ENCODE measurements at places on chromosomes 16 and 17. TPM values are rescaled to one million over a fixed set of nuclear protein-coding genes. Genes with fewer than 3 reads are reported as not detected.

Gene HOXB2
- total RNA-seq = 19.1 TPM

DNA sequence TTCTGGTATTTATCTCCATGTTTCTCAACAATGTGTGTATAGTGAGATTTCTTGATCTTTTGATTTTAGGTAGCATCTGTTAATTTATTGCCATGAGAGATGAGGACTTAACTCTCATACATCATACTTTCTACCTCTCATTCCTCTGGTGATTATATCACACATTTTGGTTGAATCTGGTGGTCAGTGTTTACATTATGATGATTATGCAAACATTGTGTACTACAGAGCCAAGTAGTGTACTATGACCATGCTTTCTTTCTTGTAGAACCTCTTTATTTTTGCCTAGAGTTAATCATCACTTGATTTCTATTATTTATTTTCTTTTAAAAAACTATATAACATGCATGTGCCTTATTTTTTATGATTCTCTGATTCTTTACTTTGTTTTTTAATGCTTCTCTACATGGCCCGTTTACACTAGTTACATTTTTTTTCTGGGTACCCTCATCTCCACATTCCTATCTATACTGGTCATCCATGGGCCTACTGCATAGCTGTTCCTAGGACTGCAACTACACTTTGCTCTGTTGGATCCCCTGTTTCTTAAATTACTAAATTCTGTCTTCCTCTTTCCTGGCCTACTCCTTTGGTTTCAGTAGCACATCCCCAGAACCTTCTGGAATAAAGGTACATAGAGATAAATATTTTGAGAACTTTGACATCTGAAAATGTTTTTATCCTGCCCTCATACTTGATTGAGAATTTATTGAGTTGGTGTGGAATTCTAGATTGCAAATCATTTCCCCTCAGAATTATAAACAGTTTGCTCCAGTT lies 63.0 kb upstream of the LRRC37A3 start:
- peaks cover 35% of the 10 kb centered on the region for H3K4me1 ChIP-seq
- no peak overlapping the region for H3K27ac ChIP-seq
- no peak overlapping the region for H3K4me3 ChIP-seq
- no peaks in the 10 kb centered on the region for H3K36me3 ChIP-seq

Gene HOXB1
- not detected for total RNA-seq

DNA sequence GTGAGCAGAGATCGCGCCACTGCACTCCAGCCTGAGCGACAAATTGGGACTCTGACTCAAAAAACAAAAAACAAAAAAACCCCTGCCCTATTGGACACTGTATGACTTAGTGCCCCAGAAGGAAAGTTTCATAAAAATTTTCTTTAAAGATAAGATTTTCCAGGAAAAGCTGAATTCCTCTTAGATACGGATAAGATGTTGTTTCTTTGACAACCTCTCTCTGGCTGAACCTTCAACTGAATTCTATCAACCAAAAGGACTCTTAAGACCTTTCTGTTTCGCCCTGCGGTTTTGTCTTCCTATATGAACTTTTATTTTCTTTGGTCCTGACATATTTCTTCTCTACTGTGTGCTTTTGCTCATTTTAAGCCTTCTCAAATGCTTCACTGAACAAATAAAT lies 35.8 kb downstream of the CPPED1 start:
- H3K27me3 ChIP-seq = no peaks in the 10 kb centered on the region
- H3K4me3 ChIP-seq = no peak overlapping the region
- H3K27ac ChIP-seq = no peak overlapping the region
- no peaks in the 10 kb centered on the region for H3K4me1 ChIP-seq

Gene FBXW10B
- 8.2 TPM for total RNA-seq

DNA sequence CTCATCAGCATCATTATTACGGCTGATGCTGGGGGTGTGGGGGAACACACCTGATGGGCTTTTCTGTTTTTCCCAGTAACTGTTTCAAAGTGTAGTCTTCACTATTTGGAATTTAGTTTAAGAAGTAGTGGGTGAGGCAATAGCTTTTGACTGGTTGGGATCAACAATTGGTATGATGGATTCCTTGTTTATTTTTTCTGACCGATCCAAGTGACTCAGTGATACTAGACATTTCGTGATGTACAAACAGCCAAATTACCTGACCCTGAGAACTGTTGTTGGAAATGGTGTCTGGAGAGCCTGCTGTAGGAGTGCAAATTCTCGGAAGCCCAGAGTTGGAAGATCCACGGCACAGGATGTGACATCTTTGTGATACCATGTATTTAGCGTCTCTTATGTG lies 204.2 kb downstream of the PRKCA start:
- H3K4me1 ChIP-seq = peaks cover 23% of the 10 kb centered on the region
- H3K27ac ChIP-seq = no peak overlapping the region
- H3K27me3 ChIP-seq = no peaks in the 10 kb centered on the region
- H3K4me3 ChIP-seq = no peak overlapping the region

DNA sequence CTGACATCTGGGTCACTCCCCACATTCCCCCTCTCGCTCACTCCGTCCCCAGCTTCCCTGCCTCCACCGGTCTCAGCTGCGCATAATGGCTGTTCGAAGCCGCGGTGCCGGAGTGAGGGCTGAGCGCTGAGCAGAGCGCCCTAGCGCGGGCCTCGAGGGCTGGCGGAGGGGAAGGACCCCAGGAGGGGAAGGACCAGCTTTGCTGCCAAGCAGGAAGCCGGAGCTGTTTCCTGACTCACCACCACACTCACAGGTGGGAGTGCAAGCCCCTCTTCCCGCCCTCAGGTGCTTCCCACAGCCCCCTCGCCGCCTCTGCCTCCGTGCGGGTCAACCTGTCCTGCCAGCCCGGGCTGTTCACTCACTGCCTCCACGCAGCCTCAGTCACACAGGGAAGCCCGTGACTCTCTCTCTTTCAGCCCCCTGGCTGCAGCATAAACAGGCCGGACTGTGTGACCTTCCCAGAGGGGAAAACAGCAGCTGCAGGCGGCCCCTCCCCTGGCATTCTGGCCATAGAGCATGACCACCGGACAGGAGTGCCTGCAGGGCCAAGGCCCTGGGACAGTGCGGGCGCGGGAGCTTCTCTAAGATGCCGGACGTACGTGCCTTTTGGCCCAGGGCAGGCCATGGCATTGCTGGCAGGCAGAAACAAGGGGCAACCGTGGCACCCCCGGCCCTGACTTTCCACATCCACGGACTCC lies 23.7 kb downstream of the SLC43A2 start:
- H3K4me3 ChIP-seq = no peak overlapping the region
- no peaks in the 10 kb centered on the region for H3K27me3 ChIP-seq
- H3K36me3 ChIP-seq = no peaks in the 10 kb centered on the region
- no peak overlapping the region for H3K27ac ChIP-seq
- no peak for DNase-seq
- no peaks in the 10 kb centered on the region for H3K4me1 ChIP-seq

DNA sequence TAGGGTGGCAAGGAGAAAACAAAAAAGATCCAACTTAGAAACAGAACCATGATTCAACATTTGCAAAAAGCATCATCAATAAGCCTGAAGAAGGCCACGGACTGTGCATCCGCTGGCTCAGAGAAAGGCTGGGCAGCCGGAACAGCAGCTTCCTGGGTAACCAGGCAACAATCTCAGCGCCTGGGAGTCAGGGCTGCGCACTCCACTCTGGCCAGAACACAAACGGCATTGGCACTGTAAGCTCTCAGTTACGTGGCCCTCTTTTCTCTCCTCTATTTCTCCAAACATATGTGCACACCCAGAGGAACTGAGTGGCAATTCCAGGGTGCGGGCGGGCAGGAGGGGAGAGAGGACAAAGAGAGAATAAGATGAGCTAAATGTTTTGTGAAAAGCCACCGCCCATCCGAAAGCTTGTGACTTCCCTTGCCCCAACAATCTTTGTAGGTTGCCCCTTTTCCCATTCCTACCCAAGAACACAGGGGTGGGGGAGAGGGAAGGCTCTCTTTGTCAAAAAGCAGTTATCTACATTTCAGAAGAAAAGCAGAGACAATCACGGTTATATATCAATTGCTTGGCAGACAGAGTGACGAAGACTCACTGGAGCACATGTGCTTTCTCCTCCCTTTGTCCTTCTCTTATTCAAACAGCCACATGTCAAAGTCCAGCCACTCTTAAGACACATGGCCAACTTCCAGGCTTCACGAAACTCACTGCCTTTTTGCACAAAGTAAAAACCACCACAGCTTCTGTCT lies 6.6 kb upstream of the GHDC start:
- H3K36me3 ChIP-seq = peaks cover 59% of the 10 kb centered on the region
- H3K27ac ChIP-seq = no peak overlapping the region
- no peak overlapping the region for H3K4me3 ChIP-seq
- H3K4me1 ChIP-seq = no peaks in the 10 kb centered on the region
- no peaks in the 10 kb centered on the region for H3K27me3 ChIP-seq

- peaks cover 6% of the 10 kb centered on the region for H3K27me3 ChIP-seq
- no peaks in the 10 kb centered on the region for H3K4me1 ChIP-seq
- H3K36me3 ChIP-seq = no peaks in the 10 kb centered on the region
- H3K4me3 ChIP-seq = no peak overlapping the region
These were observed 290 bp upstream of the KRTAP4-1 start for GRCh38 chr17:41185001-41185400.

Gene PRCD
- not detected for total RNA-seq

GRCh38 chr17:36931697-36932382 lies 5.4 kb upstream of the LHX1 start:
- DNase-seq = no peak
- H3K4me3 ChIP-seq = peak overlapping the region; percentile 44
- peaks cover 53% of the 10 kb centered on the region for H3K27me3 ChIP-seq
- H3K4me1 ChIP-seq = peaks cover 59% of the 10 kb centered on the region
- no peak overlapping the region for H3K27ac ChIP-seq

Gene HBM
- total RNA-seq = not detected

Gene OR4D1
- 0.42 TPM for total RNA-seq

Gene CCL11
- not detected for total RNA-seq

DNA sequence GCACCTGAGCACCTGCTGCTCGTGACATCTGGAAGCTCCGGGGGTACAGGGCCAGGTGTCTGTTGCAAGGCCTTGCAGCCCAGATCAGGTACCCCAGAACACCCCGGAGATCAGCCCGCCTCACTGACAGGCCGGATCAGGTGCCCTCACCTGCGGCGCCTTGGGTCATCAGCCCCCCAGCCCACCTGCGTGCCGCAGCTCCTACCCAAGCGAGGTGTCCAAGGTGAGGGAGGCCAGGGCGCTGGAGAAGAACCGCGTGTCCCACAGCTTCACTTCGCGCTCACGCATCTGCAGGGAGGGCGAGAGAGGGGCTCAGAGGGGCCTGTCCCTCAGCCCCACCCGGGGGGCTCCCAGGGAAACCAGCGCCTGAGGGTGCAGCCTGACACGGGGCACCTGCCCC lies 16.1 kb downstream of the VASN start:
- H3K27ac ChIP-seq = no peak overlapping the region
- H3K4me1 ChIP-seq = peaks cover 5% of the 10 kb centered on the region
- peaks cover 74% of the 10 kb centered on the region for H3K36me3 ChIP-seq
- H3K4me3 ChIP-seq = no peak overlapping the region
- no peaks in the 10 kb centered on the region for H3K27me3 ChIP-seq

DNA sequence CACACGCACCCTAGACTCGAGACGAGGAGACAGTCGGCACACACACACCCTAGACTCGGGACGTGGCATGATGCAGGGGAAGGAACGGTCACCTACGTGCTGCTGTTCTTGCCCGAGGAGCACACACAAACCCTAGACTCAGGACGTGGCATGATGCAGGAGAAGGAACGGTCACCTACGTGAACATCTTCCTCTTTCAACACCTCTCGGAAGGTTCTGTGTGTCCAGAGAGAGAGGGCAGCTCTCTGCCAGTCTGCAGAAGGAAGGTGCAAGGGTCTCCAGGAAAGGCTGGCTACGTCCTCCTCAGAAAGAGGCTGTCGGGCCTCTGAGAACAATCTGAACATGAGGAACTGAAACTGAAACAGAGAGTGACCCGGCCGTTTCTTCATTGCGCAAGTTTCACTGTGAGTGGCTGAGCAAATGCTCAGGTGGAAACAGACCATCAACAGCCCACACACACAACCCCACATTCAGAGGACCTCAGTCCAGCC lies 43.4 kb downstream of the ZNF276 start:
- no peaks in the 10 kb centered on the region for H3K27me3 ChIP-seq
- peak overlapping the region; percentile 86 for H3K4me3 ChIP-seq
- H3K27ac ChIP-seq = peak overlapping the region; percentile 75
- peaks cover 55% of the 10 kb centered on the region for H3K4me1 ChIP-seq

GRCh38 chr17:76018801-76019200 lies 8.3 kb downstream of the EVPL start:
- no peaks in the 10 kb centered on the region for H3K36me3 ChIP-seq
- no peak overlapping the region for H3K27ac ChIP-seq
- no peak for DNase-seq
- H3K27me3 ChIP-seq = no peaks in the 10 kb centered on the region
- H3K4me3 ChIP-seq = no peak overlapping the region

Gene TNFRSF13B
- total RNA-seq = 3.1 TPM

DNA sequence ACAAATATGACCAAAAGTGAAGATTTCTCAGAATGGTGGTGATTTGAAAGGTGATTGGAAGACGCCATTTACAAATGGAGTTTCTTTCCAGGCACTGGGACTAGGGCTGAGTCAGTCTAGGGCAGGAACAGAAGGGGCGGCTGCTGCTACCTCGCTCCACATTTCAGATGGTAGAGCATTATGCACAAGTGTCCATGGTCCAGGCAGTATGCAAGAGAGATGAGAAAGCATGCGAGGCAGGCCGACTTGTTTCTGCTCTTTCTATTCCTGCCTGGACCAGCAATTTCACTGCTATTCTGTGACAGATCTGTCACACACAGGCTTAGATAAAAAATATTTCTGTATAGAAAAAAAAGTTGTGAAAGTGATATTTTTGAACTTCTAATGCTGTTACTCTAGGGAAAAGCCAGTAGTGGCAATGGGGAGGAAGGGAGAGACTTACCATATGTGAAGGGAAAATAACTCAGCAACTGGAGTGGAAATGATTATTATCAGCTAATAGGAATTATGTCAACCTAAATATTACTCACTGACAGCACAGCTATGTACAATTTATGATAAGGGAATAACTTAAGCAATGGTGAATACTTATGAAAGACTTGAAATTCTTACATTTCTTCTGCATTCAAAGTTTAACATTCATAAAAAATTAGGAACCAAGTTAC lies 134.7 kb upstream of the NETO2 start:
- no peaks in the 10 kb centered on the region for H3K4me1 ChIP-seq
- H3K36me3 ChIP-seq = peaks cover under 1% of the 10 kb centered on the region
- H3K4me3 ChIP-seq = no peak overlapping the region

- peak overlapping the region; percentile 70 for H3K4me3 ChIP-seq
- H3K27ac ChIP-seq = peak overlapping the region; percentile 17
- no peaks in the 10 kb centered on the region for H3K27me3 ChIP-seq
- DNase-seq = peak; percentile 28
These were observed 21.1 kb upstream of the NUP93 start for GRCh38 chr16:56708525-56709442.

Gene SDR42E2
- total RNA-seq = 3.5 TPM

DNA sequence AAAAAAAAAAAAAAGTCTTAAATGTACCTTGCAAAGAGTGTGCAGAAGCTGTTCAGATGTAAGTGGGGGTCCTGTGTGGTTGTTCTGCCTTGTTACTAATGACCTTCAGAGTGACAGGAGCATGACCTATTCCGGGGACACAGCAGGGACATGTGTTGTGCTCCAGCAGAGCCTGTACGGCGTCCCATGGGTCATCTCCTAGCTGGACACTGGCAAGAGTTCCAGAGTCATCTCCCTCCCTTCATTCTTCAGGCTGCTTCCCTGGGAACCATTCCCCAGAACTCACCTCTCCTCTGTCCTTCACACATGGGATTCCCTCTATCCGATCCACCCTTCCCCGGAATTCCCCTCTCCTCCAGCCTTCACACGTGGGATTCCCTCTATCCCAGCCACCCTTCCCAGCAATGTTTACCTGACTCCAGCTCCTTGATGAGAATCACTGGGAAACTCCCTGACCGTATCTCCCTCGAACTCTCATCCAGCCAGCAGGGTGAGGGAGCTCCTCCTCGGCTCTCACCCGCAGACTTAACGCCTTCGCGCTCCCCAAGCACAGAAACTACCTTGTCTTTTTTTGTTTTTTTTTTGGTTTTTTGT lies 85.8 kb downstream of the MRM3 start:
- no peaks in the 10 kb centered on the region for H3K27me3 ChIP-seq
- no peak overlapping the region for H3K4me3 ChIP-seq
- no peak overlapping the region for H3K27ac ChIP-seq
- DNase-seq = no peak
- no peaks in the 10 kb centered on the region for H3K36me3 ChIP-seq
- H3K4me1 ChIP-seq = no peaks in the 10 kb centered on the region

All from CD4-positive, CD25-positive, alpha-beta regulatory T cell (primary cell).